Thoracic aorta (tissue), 2 donors: ENCODE measurements at places on chromosomes 13 and 19. TPM values are rescaled to one million over a fixed set of nuclear protein-coding genes. Genes with fewer than 3 reads are reported as not detected.

The PPM1N gene
- 3.5 TPM for total RNA-seq

The KCNN4 gene
- 3.5 TPM for total RNA-seq

The PTGIR gene
- 106 TPM for total RNA-seq

The CLC gene
- total RNA-seq = not detected

GRCh38 chr13:77544355-77544754, 8.8 kb downstream of the SCEL start:
- no peak for DNase-seq

DNA sequence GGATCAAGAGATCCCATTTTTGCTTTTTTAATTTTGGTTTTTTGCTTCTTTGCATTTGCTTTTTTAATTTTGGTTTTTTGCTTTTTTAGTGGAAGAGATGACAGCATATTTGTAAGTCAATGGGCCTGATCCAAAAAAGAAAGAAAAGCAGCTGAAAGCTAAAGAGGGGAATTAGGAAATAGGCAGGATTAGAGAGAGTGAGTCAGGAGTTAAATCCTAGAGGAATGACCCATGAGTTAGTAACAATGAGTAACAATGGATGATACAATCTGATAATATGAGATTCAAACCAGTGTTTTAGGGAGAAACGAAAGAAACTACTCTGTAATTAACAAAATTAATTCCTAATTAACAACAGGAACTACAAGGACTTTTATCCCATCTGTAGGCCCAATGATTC, 111.2 kb upstream of the SGCG start:
- no peak for DNase-seq

DNA sequence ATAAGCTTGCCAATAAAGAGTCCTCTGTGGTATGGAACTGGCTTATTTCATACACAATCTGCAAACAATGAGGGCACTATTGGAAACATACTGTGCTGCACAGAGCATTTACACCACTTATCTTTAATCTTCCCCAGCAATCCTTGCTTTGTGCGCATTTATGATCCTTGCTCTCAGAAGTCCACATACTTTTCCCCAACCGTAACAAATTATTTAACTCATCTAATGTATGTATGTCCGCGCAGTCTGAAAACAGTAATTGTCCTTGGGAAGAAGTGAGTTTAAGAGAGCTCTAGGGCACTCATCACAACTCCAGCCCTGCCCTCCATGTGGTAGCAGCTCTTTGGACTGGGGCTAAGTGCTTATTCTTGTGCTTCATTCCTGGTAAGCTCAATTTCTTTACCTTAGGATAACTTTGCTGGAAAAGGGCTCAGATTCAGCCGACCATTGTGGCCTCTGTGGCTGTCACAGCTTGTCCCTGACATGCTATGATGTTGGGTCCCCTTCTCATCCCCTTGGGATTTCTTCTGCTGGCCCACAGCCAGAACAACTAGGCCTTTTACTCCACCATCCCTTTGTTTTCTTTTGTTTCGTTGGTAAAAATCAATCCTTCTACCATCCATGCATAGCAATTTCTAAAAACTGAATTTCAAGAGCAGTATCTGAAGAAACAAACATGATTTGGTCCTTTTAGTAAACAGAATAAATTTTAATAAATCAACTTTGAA, 152.7 kb downstream of the TNFRSF19 start:
- DNase-seq = no peak
